ENCODE measurements at places on chromosomes 16 and 17.

- no peak for DNase-seq
Observed at GRCh38 chr17:56883616-56884015, 30.2 kb downstream of the TRIM25 start.

GRCh38 chr17:40914075-40914855 lies 23.2 kb downstream of the KRT23 start:
- DNase-seq = no peak

GRCh38 chr17:14304773-14305517 lies 4.1 kb downstream of the HS3ST3B1 start:
- DNase-seq = no peak

DNA sequence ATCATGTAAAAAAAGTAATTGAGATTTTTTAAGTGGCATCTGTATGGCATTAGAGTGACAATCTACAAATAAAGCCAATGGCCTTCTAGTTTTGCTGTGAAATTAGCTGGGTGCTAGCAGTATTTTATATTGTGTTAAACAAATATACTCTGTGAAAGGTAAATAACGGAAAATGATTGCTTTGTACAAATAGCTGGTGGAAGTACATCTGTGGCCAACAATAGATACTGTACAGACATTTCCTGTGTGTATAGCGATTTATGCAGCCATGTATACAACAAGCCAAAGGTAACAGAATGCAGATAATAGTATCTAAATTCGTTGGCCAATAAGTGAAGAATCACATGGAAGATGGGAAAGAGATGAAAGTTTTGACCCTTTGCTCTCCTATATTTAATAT lies 26.6 kb downstream of the IQCK start:
- no peak for DNase-seq

DNA sequence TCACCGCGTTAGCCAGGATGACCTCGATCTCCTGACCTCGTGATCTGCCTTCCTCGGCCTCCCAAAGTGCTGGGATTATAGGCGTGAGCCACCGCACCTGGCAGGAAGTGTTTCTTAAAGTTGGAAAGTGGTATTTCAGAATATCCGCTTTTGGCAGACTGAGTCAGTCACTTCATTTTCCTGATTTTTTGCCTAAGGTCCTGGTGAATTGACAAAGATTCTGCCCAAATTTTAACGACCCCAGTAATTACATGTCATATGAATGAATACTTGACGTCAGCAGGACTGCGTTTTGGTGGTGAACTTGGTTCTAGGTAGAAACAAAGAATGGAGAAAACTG lies 4.5 kb upstream of the BRCA1 start:
- no peak for DNase-seq

- DNase-seq = no peak
Observed at GRCh38 chr17:44960691-44961090, 7.4 kb downstream of the C1QL1 start.
